Right cardiac atrium (tissue), 5 donors: ENCODE measurements at places on chromosomes 5 and 9. TPM values are rescaled to one million over a fixed set of nuclear protein-coding genes. Genes with fewer than 3 reads are reported as not detected.

DNA sequence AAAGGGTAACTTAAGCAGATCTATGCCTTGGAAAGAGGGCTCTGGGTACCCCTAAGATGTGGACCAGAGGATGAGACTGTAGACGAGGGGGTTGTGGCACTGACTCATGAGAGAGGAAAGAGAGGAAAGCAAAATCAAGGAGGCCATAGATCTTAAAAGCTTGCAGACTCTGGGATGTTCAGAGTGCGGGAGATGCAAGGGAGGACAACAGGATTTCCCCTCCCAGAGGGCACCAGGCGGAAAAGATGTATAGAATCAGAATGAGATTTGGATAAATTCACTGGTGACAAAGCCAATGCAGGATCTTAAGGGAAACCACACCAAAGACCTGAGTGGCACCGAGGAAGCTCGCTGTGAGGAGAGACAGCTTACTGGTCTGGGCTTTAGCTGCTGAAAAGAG, 27.1 kb downstream of the HRH2 start:
- DNase-seq, result no peak

- no peak for DNase-seq
These were observed 170.3 kb downstream of the WDR70 start for GRCh38 chr5:37549411-37549810.

DNA sequence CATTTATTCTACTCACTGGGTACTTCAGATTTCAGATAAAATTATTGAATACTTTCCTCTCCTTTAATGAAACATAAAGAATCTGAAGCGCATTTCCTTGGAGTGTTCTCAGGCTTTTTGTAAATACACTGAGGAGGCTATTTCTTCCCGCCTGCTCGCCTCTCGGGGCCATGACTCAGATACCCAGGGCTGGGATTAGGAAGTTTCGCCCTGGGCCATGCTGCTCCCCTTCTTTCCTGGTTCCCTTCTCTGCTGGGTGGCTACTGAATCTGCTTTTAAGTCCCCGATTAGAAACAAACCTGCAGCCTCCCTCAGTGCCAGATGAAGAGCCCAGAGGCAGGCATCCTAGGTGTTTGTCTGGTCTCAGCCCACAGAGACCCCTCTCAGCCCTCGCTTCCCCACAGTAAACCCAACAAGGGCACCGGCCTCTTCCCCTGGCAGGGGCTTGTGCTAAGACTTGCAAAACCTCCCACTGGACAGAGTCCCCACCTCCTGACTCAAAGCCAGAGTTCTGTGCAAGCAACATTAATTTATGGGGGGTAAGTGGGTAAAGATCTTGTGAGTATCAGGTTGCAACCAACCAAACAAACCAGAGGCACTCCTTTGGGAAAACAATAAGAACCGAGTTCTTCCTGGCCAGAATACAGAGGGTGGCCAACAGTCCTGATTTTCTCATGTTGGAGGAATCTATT, 30.7 kb upstream of the IRX1 start:
- DNase-seq, result no peak

- no peak for DNase-seq
These were observed 58.8 kb downstream of the C9orf153 start for GRCh38 chr9:86200599-86201162.

GRCh38 chr5:171207256-171207847, 101.7 kb upstream of the TLX3 start:
- no peak for DNase-seq

Gene NFIL3
- 43.7 TPM for polyA plus RNA-seq
